ENCODE measurements at places on chromosomes 2 and 18.

DNA sequence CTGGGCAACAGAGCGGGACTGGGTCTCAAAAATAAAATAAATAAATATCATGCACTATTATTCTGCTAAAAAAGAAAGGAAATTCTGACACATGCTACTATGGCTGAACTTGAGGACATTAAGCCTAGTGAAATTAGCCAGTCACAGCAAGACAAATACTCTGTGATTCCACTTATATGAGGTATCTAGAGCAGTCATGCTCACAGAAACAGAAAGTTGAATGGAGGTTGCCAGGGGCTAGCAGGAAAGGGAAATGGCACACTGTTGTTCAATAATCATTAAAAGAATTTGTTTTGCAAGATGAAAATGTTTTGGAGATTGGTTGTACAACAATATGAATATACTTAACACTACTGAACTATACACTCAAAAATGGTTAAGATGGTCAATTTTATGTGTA lies 60.8 kb downstream of the NCKAP1 start:
- DNase-seq, result no peak

DNA sequence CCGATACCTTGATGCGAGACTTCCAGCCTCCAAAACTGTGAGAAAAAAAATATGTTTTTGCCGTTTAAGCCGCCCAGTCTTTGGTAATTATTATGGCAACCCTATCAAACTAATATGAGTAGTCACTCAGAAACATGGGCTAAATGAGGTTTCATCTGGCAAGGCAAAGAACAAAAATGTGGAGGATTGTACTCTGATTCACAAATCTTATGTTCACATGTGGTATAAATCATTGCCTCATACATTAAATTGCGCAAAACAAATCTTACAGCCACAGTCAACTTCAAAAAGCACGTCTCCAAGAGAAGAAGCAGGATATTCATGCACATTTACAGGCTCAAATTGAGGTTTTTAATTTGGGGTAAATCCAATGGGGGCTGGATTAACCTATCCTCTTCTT lies 1435.4 kb upstream of the LRRTM1 start:
- DNase-seq, result no peak

DNA sequence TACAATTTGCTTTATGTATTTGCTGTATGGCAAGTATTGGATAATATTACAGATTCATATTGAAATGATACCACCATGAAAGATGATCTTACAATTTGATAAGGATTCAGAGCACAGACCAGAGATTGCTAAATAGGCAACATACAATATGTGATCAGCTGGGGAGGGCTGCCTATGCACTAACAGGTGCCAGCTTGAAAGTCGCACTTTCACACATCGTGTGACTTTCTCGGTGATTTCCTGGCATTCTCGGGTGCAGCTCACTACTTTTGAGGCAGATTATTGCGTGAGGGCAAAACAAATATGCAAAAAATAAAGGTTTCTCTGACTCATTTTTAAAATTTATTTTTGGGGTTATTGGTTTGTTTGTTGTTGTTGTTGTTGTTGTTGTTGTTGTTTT lies 36.0 kb downstream of the RBMS1 start:
- DNase-seq, result no peak

GRCh38 chr18:11850821-11851145 lies 430 bp upstream of the CHMP1B start:
- DNase-seq, result no peak
